ENCODE measurements at places on chromosomes 7 and 10. TPM values are rescaled to one million over a fixed set of nuclear protein-coding genes. Genes with fewer than 3 reads are reported as not detected.

The HOXA13 gene
- total RNA-seq: not detected

The DGKB gene
- total RNA-seq: not detected

The ZNF32 gene
- total RNA-seq: 30.0 TPM

The GNG11 gene
- total RNA-seq: 48.0 TPM
